ENCODE measurements at places on chromosomes 5 and 9.

DNA sequence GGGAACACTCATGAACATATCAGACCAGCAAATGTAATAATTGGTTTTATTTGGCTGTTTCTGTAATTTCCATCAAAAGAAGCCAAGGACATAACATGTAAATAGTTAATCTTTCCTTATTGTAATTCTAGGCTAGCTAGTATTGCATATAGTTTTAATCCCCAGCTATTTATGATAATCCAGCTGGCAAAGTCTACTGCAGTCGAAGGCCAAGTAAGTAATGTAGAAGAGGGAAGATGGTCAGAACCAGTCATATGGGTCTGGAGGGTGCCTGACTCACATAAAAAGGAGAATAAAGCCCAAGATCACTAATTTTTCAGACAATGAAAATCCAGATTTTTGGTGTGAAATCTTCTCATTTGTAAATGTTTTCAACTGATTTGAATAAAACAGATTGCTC lies 106.3 kb downstream of the CCDC192 start:
- no peak for DNase-seq

DNA sequence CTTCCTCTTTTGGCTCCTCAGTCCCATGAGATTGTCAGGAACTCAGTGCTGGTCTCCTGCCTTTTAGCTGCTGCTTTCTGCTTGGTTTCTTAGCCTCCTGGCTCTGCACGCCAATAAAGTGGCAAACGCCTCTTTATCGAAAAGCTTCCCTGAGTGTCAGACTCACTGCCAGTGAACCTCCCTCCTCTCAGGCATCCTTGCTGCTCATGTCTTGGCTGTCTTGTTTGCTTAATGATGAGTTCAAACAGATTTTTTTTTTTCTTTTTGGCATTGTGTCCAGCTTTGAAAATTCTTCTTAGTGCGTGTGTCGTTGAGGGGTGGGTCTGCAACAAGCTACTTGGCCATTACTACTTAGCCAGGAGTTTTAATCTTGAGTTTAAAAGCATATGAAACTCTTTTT lies 14.9 kb downstream of the RASGRF2 start:
- peak; percentile 48 for DNase-seq

DNA sequence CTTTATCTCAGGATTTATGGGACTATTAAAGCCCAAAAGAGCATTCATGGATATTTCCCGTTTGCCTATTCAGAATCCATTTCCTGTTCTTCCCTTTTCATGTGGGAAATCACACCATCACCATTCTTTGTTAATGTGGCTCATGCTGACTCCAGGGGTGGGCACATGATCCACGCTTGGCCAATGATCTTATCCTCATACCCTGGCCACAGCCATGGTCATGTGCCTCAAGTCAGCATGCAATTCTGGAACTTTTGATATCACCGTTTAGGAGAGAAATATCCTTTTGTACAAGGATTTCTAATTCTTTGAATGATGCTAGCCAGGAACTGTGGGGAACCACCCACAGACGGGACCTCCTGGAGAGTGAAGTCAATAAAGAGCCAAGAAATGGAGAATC lies 272.2 kb downstream of the PRELID2 start:
- no peak for DNase-seq

GRCh38 chr5:91632871-91633270 lies 249.8 kb upstream of the ARRDC3 start:
- DNase-seq, result no peak

DNA sequence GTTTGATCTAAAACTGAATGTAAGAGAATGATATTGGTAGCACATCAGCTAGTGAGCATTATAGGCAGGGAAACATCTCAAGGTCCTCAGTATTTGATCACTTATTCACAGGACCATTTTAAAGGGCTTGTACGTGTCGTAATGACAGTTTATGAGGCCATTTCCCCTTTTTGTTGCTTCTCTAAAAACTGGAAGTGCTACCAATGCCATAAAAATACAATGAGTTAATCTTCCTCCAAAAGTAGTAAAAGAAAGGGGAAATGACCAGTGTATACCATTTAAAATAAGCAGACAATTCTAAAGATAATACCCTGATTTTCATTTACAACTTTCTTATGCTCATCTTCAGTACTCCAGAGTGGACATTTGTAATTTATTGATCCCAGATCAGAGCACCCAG lies 285.8 kb upstream of the PCSK5 start:
- no peak for DNase-seq

GRCh38 chr9:129762985-129763926 lies 10.4 kb upstream of the PTGES start:
- DNase-seq, result no peak

GRCh38 chr9:114853071-114853855 lies 47.4 kb upstream of the TNFSF15 start:
- no peak for DNase-seq

- no peak for DNase-seq
Measured at GRCh38 chr5:109865637-109866036, 175.9 kb downstream of the MAN2A1 start.

GRCh38 chr9:119304555-119304954 lies 64.7 kb downstream of the BRINP1 start:
- DNase-seq, result no peak

DNA sequence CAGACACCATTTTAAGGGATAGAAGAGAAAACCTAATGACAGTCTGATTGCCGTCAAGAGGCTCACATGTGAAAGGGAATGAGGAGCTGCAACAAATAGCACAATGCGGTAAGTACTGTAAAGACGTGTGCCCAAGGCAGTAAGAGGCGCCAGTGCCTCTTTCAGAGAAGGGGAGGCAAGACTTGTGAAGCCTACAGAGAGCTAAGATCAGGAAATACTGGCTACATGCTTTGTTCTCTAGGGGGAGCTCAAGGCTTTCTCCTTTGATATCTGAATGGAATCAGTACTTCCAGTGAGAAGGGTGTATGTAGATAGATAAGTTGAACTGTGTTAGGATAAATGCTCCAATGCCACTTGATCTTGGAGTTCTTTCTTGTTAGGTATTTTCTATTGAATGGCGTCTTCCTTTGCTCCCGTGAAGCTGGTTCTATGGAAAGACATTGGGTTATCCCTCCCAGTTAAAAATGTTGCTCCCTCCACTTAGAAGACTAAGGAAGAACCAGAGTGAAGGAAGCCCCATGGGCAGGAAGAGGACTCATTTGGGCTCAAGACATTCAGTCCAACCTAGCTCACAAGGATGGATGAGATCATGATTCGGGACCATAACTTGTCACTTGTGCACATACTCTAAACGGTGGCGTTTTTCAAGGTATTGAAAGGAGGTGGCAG lies 23.5 kb upstream of the ALDOB start:
- DNase-seq, result peak; percentile 30

DNA sequence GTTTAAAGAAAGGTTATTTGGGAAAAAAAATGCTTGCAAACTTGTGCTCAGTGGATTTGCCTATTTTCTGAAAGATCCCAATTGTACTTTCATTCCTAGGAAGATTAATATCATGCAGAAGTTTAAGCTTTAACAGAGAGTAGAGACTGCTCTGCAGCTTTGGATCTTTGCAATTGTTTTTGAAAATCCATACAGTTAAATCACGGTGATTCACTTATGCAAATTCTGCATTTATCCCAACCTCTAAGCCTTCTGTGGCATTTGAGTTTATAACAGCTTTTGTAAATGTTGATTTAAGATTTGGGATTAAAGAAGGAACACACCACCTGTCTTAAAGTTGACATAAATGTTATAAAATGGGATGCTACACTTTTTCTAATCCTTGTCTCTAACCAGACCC lies 134.4 kb downstream of the EBF1 start:
- DNase-seq, result no peak

DNA sequence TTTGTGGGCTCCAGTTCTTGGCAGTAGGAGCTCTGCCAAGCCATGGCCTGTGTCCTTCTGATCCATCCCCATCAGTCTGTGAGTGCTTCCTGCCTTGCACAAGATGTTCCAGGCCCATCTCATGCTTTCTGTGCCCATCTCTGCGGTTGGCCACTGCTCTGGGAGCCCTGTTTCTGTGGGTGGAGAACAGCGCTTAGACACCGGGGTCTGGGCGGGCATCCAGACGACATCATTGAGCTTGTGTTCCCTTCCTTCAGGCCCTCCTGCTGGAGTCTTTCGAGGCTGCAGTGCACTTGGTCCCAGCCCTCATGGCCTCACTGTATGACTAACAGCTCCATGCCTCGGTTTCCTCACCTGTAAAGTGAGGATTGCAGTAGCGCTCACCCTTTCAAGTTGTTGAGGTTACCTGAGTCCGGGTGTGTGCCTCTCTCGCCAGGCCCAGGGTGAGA lies 14.9 kb upstream of the CARD19 start:
- DNase-seq, result no peak

DNA sequence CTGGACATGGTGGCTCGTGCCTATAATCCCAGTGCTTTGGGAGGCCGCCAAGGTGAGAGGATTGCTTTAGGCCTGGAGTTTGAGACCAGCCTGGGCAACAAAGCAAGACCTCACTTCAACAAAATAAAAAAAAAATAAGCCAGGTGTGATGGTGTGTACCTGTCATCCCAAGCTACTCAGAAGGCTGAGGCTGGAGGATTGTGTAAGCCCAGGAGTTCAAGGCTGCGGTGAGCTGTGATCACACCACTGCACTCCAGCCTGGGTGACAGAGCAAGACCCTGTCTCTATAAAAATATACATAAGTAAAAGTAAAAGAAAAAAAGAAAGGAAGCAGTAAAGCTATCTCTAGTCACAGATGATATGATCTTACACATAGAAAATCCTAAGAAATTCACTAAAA lies 59.5 kb upstream of the SYNPO start:
- DNase-seq, result no peak

All from LNCaP clone FGC (cell line).